ENCODE measurements at places on chromosomes 5 and 9.

- no peak overlapping the region for H3K27ac ChIP-seq
- no peak overlapping the region for H3K4me3 ChIP-seq
- DNase-seq: peak; percentile 22
- H3K4me1 ChIP-seq: peaks cover 4% of the 10 kb centered on the region
- H3K27me3 ChIP-seq: no peaks in the 10 kb centered on the region
- H3K36me3 ChIP-seq: no peaks in the 10 kb centered on the region
Measured at GRCh38 chr9:107749787-107750444, 260.3 kb upstream of the KLF4 start.

DNA sequence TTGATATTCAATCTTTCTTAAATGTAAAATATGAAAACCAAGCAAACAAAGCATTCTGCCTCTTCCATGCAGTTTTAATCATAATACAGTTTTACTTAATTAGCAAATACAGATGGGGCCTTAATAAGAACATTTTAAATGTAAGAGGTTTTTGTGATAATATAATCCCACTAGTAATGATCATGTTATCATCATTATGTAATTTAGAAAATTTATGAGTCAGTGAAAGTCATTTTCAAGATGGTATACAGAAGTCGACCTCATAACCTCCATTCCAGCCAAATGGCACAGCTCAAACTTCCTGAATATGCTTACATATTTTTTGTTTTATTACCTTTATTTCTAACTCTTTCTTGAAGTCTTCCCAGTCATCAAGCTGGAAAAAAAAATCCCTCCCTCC, 102.2 kb upstream of the GNA14 start:
- no peak overlapping the region for H3K4me3 ChIP-seq
- H3K4me1 ChIP-seq: no peaks in the 10 kb centered on the region
- DNase-seq: no peak
- H3K27me3 ChIP-seq: no peaks in the 10 kb centered on the region
- H3K27ac ChIP-seq: no peak overlapping the region
- H3K36me3 ChIP-seq: no peaks in the 10 kb centered on the region

GRCh38 chr9:37515620-37516258, 30.0 kb downstream of the POLR1E start:
- H3K27ac ChIP-seq: no peak overlapping the region
- no peak for DNase-seq
- no peak overlapping the region for H3K4me3 ChIP-seq
- H3K4me1 ChIP-seq: no peaks in the 10 kb centered on the region

GRCh38 chr9:82170866-82171265, 182.3 kb downstream of the SPATA31D1 start:
- no peak overlapping the region for H3K27ac ChIP-seq
- H3K4me3 ChIP-seq: no peak overlapping the region

DNA sequence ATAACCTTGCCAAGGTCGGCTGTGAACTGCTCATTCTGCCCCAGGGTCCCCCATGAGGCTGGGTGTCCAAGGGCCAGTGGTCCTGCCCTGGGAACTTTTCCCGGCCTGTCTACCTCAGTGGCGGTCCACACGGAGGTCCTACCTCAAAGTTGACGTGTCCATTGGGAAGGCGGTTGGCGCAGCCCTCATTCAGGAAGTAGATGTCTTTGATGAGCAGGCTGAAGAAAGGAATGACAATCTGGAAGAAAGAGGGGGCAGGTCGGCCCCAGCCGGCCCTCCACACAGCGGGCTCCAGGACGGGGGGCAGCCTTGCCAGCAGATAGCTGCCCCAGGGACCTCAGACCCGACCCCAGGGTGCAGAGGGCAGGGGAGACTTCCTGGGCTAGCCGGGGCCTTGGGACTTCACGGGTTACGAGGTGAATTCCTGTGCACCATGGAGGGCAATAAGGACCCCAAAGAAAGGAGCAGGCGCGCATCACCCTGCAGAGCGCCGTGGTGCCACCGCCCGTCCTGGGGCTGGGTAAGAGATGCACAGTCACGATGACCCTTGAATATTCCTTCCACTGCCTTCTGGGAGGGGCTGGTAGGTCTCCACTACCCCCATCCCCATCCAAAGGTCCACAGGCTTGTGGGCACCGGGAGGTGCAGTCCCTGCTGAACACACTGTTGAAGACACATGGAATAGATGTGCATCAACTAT, 42.9 kb upstream of the RNF130 start:
- peaks cover 1% of the 10 kb centered on the region for H3K4me1 ChIP-seq
- no peak overlapping the region for H3K4me3 ChIP-seq
- no peak for DNase-seq
- H3K27ac ChIP-seq: no peak overlapping the region

DNA sequence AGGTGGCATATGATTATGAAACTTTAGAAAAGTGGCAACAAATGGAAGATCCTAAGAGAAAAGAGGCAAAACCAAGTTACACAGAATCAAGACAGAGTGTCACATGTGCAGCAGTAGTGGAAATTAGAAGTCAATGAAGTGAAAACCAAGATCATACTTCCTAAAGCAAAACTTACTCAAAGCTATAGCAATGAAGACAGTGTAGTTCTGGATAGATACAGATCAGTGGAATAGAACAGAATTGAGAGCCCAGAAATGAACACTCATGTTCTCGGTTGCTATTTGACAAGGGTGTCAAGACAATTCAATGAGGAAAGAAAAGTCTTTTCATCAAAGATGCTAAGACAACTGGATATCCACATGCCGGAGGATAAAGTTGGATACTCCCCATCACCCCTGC, 43.5 kb downstream of the NAA35 start:
- H3K4me3 ChIP-seq: no peak overlapping the region
- H3K27me3 ChIP-seq: no peaks in the 10 kb centered on the region
- DNase-seq: no peak
- H3K27ac ChIP-seq: no peak overlapping the region
- no peaks in the 10 kb centered on the region for H3K4me1 ChIP-seq

DNA sequence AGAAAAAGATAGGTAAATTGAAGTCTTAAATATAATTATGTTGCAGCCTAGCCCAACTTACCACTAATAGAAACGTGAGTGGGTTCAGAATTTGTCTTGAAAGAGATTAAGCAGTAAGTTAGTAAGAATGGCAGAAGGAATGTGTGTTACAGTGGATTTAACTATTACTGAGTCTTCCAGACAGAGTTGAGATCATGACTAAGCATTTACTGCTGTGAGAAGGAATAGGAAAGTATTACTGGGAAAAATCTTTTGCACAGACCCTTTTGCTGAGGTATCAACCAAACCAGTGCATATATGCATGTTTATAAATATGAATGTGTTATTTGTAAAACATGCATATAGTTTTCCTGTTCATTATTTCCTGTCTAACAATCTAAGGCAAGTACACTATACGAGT, 112.8 kb upstream of the EFNA5 start:
- no peaks in the 10 kb centered on the region for H3K27me3 ChIP-seq
- no peak for DNase-seq
- H3K27ac ChIP-seq: no peak overlapping the region
- H3K4me1 ChIP-seq: no peaks in the 10 kb centered on the region
- H3K4me3 ChIP-seq: no peak overlapping the region

- no peaks in the 10 kb centered on the region for H3K36me3 ChIP-seq
- H3K27ac ChIP-seq: no peak overlapping the region
- H3K4me1 ChIP-seq: no peaks in the 10 kb centered on the region
- DNase-seq: no peak
- H3K4me3 ChIP-seq: no peak overlapping the region
- no peaks in the 10 kb centered on the region for H3K27me3 ChIP-seq
Measured at GRCh38 chr5:164372892-164373291, 867.5 kb downstream of the MAT2B start.

GRCh38 chr5:136001466-136001981, 27.3 kb upstream of the TGFBI start:
- no peaks in the 10 kb centered on the region for H3K27me3 ChIP-seq
- no peak overlapping the region for H3K27ac ChIP-seq
- H3K36me3 ChIP-seq: no peaks in the 10 kb centered on the region
- H3K4me3 ChIP-seq: no peak overlapping the region
- H3K4me1 ChIP-seq: no peaks in the 10 kb centered on the region

- H3K4me3 ChIP-seq: no peak overlapping the region
- peaks cover 3% of the 10 kb centered on the region for H3K4me1 ChIP-seq
- no peak overlapping the region for H3K27ac ChIP-seq
- H3K27me3 ChIP-seq: no peaks in the 10 kb centered on the region
- H3K36me3 ChIP-seq: no peaks in the 10 kb centered on the region
- DNase-seq: no peak
Measured at GRCh38 chr5:168318240-168318639, 26.8 kb downstream of the WWC1 start.

GRCh38 chr5:167071981-167072610, 1219.3 kb upstream of the WWC1 start:
- no peaks in the 10 kb centered on the region for H3K36me3 ChIP-seq
- DNase-seq: no peak
- no peak overlapping the region for H3K27ac ChIP-seq
- H3K4me3 ChIP-seq: no peak overlapping the region

DNA sequence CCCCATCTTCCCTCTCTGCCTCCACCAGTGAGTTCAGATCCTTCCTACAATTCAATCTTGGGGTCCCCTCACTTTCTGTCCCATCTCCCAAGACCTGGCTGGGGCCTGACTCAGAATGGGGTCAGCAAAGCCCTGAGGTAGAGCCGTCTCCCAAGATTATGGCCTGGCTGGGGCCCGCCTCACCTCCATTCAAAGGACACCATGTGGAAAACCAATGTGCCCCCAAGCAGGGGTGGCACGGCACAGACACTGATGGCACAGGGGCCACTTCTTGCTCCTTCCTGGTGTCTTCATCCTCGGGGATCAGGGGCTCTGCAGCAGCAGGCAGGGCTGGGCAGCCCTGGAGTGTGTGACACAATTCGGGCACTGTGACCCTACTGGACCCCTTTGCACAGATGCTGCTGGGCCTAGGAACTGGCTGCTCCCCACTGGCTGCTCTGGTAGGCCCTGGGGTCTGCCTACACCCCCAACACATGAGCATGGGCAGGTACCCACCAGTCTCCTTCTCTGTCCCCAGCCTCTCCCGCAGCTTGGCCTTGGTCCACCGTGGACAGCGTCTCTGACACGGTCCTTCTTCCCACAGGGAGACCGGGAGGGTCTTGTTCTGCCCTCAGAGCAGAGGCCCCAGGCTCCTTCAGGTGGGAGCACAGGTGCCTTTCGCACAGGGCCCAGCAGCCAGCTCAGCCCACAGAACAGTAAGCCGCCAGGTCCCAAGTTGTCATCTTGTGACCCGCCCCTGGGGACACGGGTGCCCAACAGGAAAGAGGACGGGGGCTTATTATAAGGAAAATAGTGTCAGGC, 89.5 kb downstream of the ADAMTS2 start:
- no peaks in the 10 kb centered on the region for H3K4me1 ChIP-seq
- no peak for DNase-seq
- no peak overlapping the region for H3K4me3 ChIP-seq
- no peaks in the 10 kb centered on the region for H3K27me3 ChIP-seq
- no peaks in the 10 kb centered on the region for H3K36me3 ChIP-seq

DNA sequence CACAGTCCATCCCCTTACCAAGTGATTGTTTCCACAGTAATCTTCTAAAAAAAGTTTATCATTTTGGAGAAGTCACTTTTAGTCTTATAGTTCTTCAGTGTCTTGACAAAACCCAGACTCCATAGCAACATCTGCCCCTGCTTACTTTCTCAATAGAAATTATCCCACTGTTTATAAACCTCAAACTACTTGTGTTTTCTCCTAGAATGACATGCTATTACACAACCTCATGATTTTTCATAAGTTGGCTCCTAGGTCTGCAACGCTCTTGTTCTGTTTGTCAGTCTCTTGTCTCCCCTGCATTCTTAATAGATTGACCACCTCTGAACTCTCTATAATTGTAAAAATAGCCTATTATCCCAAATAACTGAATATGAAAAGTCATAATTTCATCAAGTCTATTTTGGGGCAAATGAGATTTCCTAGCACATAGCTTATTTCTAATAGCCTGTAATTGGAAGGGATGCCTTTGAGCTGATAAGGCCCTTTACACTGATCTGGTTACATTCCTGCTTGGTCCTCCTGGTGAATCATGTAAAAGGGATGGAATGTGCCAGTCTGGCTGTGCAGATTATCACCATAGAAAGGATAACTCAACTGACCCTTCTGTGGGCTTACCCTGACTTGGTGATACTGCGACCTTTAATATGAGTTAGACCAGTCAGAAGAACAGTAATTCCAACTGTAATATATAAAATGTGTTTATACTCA, 69.6 kb downstream of the CHSY3 start:
- DNase-seq: no peak
- no peaks in the 10 kb centered on the region for H3K36me3 ChIP-seq
- H3K4me1 ChIP-seq: no peaks in the 10 kb centered on the region
- no peak overlapping the region for H3K27ac ChIP-seq
- no peak overlapping the region for H3K4me3 ChIP-seq

DNA sequence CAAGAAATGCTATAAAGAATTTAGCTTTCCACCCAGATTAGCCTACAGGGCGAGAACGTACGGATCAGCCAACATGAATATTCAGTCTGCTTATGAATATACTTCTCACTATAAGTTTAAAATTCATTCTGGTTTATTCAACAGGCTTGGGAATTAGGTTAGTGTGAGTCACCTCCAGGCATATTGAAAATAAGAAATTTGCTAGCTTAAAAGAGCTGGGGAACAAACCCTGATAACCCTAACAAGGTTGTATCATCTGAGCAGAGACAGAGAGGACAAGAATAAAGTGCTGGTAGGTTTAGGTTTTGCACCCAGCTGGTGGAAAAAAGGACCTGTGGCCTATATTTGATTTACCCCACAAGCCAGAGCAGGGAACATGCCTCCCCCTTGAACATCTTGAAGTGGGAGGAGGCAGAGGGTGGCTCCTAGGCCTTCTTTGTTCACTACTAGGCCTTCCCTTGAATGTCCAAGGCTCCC, 12.3 kb downstream of the FNBP1 start:
- no peak for DNase-seq
- H3K27ac ChIP-seq: no peak overlapping the region
- H3K4me3 ChIP-seq: no peak overlapping the region

DNA sequence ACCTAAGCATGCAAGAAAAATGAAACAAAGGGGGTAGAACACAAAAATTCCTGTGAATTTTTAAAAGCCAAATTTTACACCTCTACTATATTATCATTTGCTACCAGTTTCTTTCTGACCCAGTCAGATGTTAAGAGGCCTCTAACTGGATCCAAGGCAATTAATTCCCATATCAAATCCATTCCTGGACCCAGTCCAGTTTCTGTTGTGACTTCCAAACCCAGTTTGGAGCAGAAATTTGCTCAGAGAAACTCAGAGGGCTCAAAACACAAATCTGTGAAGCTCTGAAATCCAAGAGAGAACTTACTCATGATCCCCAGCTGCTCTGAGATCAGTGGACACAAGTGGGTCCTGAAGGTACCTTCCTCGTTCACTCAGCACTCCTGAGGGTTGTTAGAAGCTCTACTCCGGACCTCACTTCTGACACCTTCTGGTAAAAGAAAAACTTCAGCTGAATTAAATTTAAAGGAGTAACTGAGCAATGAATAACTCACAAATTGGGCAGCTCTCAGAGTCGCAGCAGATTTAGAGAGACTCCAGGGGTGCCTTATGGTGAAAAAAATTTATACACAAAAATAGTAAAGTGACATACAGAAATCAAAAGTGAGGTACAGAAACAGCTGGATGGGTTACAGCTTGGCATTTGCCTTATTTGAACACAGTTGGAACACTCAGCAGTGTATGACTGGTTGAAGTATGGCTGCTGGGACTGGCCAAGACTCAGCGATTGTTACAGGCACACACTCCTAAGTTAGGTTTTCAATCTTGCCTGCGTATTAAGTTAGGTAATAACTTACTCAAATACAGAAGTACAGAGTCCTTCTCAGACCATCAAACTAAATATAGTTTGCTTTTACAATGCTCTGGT, 32.4 kb downstream of the INSL4 start:
- no peaks in the 10 kb centered on the region for H3K36me3 ChIP-seq
- H3K4me3 ChIP-seq: no peak overlapping the region
- H3K27ac ChIP-seq: no peak overlapping the region
- no peak for DNase-seq
- H3K27me3 ChIP-seq: no peaks in the 10 kb centered on the region
